ENCODE measurements at places on chromosomes 12 and 14.

GRCh38 chr14:95146079-95146771 lies 11.1 kb downstream of the DICER1 start:
- DNase-seq = no peak

- no peak for DNase-seq
Observed at GRCh38 chr14:89384023-89384422, 33.0 kb downstream of the FOXN3 start.

DNA sequence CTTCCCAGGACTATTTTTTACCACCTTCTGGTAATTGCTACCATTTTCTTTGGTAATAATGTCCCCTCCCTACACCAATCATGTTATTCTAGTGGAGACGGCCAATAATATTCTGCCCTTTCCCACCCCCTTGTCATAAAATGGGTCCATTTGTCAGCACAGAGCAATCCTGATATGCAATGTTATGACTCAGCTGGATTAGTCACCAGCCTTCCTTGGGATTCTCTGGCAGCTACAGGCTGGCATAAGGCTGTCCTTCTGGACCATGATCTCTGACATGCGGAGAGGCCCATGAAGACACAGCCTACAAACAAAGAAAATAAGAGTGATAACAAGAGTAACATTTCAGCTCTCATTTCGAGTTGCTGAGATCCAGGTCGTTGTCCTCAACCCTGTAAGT lies 222.0 kb upstream of the CPNE8 start:
- no peak for DNase-seq

- DNase-seq = peak; percentile 23
Observed at GRCh38 chr12:121626853-121627640, 717 bp downstream of the ORAI1 start.

DNA sequence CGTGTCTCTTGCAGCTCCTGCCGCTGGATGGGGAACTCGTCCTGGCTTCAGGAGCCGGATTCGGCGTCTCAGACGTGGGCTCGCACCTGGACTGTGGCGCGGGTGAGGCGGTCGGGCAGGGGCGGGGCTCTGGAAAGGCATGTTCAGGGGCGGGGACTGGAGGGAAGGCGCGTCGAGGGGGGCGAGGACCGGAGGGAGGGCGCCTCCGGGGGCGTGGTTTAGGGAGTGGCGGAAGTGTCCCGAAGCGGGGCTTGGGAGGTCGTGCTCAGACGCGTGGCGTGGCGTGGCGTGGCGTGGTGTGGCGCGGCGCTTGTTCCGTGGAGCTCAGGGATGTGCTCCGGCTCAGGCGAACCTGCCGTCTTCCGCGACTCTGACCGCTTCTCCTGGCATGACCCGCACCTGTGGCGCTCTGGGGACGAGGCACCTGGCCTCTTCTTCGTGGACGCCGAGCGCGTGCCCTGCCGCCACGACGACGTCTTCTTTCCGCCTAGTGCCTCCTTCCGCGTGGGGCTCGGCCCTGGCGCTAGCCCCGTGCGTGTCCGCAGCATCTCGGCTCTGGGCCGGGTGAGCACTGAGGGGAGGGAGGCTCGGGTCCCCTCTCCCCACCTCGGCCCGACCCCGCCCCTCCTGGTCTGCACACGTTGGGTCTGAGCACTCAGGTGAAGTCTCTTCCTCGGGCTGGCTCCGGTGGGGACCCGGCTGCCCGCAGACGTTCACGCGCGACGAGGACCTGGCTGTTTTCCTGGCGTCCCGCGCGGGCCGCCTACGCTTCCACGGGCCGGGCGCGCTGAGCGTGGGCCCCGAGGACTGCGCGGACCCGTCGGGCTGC lies 6.2 kb downstream of the AMN start:
- peak; percentile 62 for DNase-seq

GRCh38 chr12:53048033-53048779 lies 1.7 kb upstream of the TNS2 start:
- DNase-seq = no peak

DNA sequence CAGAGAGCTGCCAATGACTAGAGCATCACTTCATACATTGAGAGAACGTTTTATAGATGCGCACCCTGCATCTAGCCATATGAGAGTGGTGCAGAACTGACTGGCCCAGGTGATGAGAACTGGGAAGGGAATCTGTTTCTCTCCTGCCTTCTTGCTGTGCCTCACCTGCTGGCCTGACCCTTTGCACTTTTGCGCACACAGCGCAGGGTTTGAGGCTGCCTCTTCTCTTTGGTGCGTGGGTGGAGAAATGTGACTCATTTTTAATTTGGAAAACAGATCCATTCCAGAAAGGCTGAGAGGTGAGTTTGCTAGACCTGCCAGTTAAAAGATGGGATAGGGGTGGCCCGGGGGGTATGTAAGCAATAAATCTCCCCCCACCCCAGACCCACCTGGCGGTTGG lies 453 bp upstream of the ESRRB start:
- DNase-seq = peak; percentile 23

DNA sequence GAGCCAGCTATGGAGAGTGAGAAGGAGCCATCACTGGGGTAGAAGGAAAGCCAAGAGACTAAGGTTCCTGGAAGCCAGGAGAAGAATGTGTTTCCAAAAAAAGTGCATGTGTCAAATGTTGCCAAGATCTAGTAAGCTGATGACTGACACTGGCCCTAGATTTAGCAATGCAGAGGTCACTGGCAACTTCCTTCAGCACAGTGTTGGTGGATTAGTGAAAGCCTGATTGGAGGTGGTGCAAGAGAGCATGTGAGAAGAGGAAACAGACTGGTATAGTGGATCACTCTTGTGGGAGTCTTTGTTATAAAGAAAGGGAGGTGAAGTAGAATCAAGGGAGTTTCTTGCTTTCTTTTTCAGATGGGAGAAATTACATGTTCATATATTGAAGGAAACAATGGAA lies 34.1 kb upstream of the CHGA start:
- no peak for DNase-seq

DNA sequence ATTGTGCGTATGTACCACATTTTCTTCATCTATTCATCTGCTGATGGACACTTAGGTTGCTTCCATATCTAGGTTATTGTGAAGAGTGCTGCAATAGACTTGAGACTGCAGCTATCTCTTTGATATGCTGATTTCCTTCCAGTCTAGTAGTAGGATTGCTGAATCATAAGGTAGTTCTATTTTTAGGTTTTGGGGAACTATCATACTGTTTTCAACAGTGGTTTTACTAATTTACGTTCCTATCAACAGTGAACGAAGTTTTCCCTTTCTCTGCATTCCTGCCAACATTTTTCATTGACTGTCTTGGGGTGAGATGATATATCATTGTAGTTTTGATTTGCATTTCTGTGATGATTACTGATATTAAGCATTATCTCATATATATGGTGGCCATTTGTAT lies 482.2 kb downstream of the SLC16A7 start:
- no peak for DNase-seq

DNA sequence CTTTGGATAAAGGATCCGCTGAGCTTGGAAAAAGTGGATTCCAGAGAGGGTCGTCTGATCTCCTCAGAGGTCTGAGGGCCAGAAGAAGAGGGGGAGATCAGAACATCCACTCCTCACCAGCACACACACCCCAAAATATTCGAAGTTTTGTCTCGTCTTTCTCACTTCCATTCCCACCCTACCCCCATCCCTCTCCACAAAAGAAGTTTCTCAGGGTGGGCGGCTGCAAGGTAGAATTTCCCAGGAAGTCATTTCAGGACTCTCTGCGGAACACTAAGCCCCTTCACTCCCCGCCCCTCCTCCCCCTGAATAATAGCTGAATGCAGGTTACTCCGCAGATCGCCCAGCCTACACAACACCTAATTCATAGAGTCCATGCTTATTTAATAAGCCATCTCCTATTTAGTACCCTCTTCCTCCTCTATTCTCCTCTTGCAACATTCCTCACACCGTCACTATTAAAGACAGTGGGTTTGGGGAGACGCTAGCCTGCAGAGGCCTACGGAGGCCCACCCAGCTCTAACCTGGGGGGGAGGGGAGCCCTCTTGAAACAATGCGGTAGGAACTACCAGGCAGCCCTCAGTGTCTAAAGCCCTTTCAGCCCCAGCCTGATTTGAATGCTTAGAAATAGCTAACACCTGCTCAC lies 649 bp upstream of the SALL2 start:
- DNase-seq = peak; percentile 19

GRCh38 chr12:113135178-113136127 lies at the start of gene RASAL1:
Gene RASAL1, minus strand, starts transcription at chr12:113135761. Its CDS starts 299 bp downstream, at chr12:113135462.
- peak; percentile 65 for DNase-seq

DNA sequence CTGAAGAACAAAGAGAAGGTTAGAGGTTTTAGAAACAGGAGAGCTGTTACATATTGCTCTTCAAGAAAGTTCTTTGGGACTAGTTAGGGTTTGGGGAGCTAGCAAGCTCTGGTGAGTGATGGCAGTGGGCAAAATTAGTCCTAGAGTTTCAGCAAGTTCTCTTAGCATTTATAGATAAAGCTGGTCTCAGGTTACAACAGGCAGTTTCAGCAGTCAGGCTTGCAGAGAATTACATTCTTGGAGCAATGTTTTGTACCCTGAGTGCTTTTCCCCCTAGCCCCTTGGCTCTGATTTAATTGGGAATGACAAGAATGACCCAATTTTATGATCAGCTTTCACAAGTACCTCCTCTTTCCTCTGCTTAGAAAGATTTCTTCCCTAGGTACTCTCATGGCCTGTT lies 21.4 kb upstream of the EID3 start:
- DNase-seq = no peak

DNA sequence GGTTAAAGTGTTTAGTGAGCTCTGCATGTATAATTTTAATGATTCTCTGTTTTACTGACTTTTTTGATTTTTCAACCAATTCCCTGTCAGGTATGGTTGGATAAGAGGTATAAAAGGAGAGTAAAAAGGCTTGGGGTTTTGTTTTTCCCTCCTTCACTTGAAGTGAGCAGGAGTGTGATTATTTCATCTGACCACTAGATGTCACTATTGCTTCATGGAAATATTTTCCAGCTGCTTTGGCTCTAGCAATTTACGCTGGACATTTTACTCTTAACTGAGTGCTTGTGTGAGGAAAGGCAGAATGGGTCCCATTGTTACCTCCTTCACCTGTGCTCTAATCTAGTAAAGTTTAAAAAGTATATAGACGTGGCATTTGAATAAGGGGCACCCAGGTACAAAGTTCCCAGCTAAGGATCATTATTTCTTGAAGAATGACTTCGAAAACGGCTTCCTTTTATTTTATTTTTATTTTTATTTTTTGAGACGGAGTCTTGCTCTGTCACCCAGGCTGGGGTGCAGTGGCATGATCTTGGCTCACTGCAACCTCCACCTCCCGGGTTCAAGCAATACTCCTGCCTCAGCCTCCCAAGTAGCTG lies 66.5 kb downstream of the TBC1D30 start:
- peak; percentile 65 for DNase-seq

- DNase-seq = no peak
Observed at GRCh38 chr12:34373926-34374325, 351.6 kb downstream of the ALG10 start.

GRCh38 chr14:102826161-102826560 lies 48.9 kb downstream of the TRAF3 start:
- no peak for DNase-seq

- DNase-seq = no peak
Observed at GRCh38 chr14:39369029-39369428, 63.2 kb downstream of the FBXO33 start.

DNA sequence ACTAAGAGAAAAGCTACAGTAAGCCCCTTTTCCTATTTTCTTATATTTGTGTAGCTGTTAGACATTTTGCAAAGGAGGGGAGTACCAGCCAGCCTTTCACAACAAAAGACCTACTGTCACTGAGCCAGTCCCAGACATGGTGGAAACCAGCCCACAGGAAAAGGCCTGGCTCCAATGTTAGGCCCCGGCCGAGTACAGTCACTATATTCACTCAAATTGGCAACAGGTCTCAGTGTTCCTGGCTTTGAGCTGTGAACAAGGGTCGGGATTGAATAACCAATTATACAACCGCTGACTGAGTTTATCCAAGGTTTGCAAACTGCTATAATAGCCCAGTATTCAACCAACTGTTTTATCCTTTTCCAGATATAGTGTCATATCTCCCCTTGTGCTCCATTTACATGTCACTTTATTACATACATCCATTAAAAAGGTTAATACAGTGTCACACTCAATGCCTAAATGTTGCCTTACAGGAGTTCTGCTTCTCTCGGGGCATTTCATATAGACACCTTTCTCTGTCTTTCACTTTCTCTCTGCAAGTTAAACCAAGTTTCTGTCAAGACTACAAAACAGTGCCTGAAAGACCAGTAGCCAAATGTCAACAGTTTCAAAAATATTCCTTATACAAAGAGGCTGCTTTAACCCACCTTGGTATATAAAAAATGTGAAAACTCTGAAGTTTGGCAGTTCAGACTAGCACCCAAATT lies 178.1 kb downstream of the SOX5 start:
- DNase-seq = no peak

DNA sequence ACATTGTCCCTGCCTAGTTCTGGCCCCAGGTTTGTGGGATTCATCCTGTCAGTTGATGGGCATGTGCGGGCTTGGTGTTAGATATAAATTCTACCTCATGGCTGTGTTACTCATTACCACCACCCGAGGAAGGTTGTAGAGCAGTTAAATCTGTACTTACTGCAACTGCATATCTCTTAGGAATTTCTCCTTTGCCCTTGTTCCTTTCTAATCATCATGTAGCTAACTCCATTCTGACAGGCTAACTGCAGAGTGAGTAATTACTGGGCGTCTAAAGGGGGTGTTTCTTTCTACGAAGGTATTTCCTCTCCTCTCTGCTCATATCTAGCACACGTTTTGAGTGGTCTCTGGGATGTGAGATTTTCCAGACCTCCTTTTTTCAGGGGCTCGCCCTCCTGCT lies 1076.7 kb downstream of the TMTC2 start:
- no peak for DNase-seq

GRCh38 chr14:99194736-99195135 lies 77.3 kb downstream of the BCL11B start:
- DNase-seq = no peak

GRCh38 chr12:8078398-8078797 lies 3.7 kb upstream of the NECAP1 start:
- DNase-seq = no peak

- no peak for DNase-seq
Observed at GRCh38 chr14:49451938-49452337, 134.2 kb downstream of the RPS29 start.

- no peak for DNase-seq
Observed at GRCh38 chr14:69351911-69352310, 46.2 kb downstream of the ERH start.

GRCh38 chr12:100668945-100669536 lies 95.6 kb downstream of the GAS2L3 start:
- DNase-seq = peak; percentile 64

GRCh38 chr14:104352493-104353220 lies 214.3 kb downstream of the KIF26A start:
- DNase-seq = no peak
